Glomerular endothelial cell (primary cell): ENCODE measurements at places on chromosomes 13 and 19.

DNA sequence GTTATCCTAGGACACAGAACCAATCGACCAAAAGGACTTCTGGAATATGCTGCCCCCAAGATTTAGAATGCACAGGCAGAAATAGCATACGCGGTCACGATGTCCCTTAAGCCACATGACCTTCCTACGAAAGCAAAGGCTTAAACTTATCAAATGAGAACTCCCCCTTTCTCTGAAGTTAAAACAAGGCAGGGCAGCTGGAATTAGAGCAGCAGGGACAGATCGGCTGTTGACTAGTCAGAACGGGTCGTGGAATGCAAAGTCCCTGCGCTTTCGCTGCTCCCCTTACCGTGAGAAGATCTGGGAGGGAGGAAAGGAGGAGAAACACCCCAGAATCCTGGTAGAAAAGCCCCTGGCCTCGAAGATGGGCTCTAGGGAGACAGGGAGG is 799 bp upstream of the USPL1 start:
- no peak for DNase-seq

DNA sequence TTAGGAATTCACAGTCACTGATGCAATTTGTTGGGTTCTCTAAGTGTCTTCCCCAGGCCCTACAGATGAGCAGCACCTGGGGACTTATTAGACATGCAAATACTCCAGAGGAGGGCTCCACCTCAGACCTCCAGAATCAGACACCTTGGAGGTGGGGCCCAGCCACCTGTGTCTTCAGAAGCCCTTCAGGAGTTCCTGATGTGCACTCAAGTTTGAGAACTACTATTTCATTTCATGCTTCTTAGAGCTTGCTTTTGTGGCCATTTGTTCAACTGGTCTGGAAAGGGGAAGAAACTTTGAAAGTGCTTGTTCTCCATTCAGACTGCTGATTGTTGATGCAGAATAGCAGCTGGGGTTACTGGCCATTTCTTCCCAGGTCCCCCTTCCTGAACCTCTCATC is 472.0 kb downstream of the COG6 start:
- no peak for DNase-seq

- no peak for DNase-seq
Measured at GRCh38 chr19:50435221-50435620, 2.5 kb downstream of the MYBPC2 start.

GRCh38 chr13:21638319-21639282 is 32.3 kb upstream of the FGF9 start:
- peak; percentile 10 for DNase-seq

- DNase-seq, result no peak
Measured at GRCh38 chr13:49546561-49546960, 38.8 kb downstream of the RCBTB1 start.

DNA sequence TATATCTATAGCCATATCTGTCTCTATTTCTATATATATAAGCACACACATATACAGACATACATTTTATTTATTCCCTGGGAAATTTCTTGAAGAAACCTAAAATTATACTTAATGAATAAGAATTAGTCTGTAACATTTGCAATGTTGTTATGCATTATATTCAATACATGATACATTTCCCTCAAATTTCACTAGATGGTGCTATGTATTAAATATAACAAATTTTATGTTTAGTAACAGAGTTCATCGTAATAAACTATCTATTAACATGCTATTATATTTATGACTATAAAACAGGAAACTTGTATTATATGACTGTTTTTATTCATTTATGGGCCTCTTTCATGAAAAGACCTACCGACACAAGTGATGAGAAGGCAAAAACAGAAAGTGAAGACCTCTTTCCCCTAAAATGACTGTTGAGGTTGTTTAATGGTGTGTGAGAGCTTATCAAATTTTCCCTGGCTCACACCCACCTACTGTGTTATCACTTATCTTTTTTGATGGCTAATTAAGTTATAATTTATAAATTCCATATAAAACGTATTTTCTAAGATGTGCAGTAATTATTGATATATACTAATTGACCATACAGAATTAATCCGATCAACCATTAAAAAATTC is 881.9 kb downstream of the SLITRK6 start:
- peak; percentile 10 for DNase-seq

- DNase-seq, result no peak
Measured at GRCh38 chr13:87661471-87661870, 9.7 kb upstream of the SLITRK5 start.

DNA sequence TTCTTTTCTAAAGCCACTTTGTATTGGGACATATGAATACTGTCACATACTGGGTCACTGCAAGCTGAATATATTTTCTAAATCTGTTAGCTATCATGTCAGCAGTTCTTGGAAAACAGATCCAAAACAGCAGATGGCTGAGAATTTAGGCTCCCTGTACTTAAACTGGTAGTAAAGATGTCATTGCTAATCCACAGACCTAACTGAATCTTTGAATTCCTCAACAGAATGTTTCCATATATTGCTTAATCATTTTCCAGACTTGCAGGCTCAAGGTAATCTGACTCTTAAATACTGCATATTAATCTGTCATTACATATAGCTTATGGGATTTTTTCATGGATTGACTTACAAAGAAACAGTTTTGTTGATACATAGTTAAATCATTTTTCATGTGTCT is 639.0 kb upstream of the KLHL1 start:
- no peak for DNase-seq

GRCh38 chr19:44974857-44975256 is 19.7 kb downstream of the CLPTM1 start:
- DNase-seq, result no peak

DNA sequence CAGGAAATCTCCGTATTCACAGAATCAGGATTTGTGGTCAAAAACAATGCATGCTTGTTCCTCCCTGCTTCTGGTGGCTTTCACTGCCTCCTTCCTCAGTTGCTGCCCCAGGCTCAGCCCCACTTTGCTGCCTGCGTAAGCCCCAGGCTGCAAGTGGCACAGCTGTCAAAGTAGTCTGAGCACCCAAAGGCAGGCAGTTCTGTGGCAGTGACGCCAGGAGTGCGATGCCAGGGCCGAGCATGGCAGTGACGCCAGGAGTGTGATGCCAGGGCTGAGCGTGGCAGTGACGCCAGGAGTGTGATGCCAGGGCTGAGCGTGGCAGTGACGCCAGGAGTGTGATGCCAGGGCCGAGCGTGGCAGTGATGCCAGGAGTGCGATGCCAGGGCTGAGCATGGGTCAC is 77.3 kb upstream of the GPR183 start:
- no peak for DNase-seq
